Activated CD8-positive, alpha-beta memory T cell treated with anti-CD3 and anti-CD28 coated beads for 4 hours (primary cell): ENCODE measurements at places on chromosomes 2 and 18.

- DNase-seq = no peak
Measured at GRCh38 chr2:242040681-242041080, 171.2 kb downstream of the RTP5 start.

GRCh38 chr2:22719396-22719795 is 665.6 kb upstream of the KLHL29 start:
- no peak for DNase-seq

- no peak for DNase-seq
Measured at GRCh38 chr2:237711458-237712150, 84.2 kb downstream of the LRRFIP1 start.

DNA sequence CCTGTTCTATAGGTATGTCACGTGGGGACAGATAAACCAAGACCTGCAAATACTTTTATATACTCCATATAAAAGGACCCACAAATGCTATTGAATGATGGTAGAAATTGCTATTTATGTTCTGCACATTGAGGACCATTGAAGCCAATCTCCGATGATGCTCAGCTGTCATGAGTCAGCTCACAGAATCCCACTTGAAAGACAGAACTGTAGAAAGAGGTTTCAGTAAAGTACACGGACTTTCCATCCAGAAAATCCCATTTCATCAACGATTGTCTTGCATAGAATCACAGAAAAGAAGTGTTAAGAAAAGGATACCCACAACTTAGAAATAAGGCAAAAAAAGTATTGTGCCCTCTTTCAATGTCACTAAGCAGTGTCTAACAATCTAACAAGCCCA is 169.0 kb upstream of the COPS8 start:
- DNase-seq = no peak

- DNase-seq = no peak
Measured at GRCh38 chr18:73355121-73355520, 487.3 kb upstream of the NETO1 start.

DNA sequence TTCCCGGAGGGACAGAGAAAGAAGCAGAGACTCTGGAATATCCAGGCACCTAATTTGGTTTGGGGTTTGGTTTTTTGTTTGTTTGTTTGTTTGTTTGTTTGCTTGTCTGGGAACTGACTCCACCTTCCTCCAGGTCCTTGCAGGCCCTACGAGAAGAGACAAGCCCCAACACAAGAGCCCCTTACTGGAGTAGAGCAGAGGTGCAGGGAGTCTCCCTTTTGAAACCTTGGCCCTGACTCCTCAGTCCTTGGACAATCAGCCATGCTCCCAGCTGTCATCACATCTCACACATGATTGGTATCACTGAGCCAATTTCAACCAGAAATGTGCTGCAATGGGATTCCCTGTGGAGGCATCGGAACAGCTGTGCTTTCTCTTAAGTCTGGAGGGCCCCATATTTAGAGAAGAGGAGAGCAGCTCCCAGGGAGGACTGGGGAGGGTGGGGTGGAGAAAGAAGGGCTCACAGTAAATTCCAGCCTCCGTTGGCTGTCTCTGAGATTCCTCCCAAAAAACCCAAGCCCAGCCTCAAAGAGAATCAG is 279.9 kb upstream of the NCKAP5 start:
- DNase-seq = no peak

DNA sequence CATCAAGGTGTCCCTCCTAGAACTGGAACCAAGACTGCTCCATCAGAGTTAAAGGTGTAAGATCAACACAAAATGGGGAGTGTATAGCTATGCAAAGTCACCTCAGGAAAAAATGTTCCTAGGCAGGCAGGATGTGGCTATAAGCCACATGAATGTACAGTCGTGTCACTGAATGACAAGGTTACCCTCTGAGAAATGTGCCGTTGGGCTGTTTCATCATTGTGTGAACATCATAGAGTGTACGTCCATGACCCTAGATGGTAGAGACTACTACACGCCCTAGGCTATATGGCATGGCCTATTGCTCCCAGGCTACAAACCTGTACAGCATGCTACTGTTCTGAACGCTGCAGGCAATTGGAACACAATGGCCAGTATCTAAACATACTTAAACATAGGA is 24.5 kb downstream of the TYMS start:
- DNase-seq = no peak

DNA sequence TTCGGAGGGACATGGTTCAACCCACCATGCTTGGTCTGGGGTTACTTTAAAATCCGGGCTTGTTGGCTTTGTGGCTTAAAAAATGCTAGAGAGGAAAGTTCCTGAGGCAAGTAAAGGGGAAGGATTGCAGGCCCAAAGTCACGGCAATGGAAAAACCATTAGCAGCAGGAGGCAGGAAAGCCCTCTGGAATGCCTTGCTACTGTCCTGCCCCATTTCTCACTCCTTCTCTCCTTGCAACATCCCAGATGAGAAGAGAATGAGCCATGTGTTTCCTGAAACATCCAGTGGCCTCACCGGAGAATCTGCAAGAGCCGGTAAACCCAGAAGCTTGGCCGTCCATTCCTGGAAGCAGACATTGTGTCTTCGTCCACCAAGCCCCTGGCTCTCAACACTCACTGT is 97.4 kb upstream of the LCLAT1 start:
- no peak for DNase-seq

- DNase-seq = peak; percentile 11
Measured at GRCh38 chr2:206981739-206982340, 42.5 kb downstream of the CPO start.

DNA sequence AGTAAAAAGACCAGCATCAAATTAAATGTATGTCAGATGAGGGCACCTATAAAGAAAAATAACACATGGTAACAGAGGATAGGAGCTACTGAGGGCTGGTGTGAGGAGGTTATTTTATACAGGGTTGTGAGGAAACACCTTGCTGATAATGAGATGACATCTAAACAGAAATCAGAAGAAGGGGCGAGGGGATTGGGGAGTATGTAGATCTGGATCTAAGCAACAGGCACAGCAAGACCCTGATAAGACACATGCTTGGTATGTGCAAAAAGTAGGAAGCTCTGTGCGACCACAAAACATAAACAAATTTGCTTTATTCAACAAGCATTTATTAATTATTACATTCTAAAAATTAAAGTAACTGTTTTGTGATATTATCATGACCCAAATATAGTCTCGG is 295.4 kb downstream of the ZEB2 start:
- DNase-seq = no peak

- no peak for DNase-seq
Measured at GRCh38 chr2:59892398-59892797, 661.1 kb downstream of the BCL11A start.

- no peak for DNase-seq
Measured at GRCh38 chr2:144085016-144085415, 434.9 kb downstream of the ZEB2 start.

DNA sequence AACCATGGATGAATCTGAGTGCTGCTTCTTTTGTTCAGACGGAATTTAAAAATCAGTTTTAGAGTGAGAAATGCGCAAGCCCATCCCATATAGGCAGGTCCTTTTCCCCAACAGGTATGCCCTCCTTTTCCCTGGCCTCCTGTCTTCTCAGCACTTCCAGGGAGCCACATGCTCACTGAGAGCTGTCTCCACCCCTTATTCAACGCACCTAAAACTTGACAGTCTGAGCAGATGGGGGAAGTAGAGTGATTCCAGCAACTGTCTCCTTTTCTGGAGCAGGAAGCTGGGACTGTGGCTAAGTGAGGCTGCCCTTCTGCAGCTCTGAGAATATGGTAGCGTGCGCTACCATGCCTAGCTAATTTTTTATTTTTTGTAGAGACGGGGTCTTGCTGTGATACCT is 53.1 kb upstream of the NOSTRIN start:
- no peak for DNase-seq

DNA sequence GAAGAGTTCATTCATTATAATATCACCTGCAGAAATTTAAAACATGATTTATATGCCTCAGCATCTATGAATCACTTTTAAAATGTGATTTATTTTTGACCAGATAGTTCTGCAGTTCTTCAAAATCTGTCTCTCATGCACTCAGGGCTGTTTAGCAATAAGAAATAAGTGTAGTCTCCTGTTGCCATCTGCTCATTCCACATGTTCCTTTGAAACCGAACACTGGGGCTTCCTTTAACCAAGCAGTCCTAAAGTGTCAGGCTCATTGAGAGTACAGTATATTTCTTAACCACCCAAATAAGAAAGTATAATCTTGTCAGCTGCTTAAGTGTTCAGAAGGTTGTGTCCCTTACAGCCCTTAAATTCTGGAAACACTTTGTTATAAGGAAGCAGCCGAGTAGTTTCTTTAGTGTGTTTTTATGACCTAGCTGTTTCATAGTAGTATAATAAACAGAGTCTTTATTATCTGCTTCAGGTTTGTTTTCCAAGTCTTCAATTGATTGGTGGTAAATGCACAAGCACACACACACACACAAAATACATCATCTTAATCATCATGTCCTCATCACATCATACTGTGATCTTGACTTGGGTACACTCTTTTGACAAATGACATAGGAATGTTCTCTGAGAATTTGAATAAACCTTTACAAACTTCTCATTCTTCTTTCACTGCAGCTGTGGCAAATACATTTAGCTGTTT is 10.4 kb downstream of the WDR7 start:
- DNase-seq = no peak

DNA sequence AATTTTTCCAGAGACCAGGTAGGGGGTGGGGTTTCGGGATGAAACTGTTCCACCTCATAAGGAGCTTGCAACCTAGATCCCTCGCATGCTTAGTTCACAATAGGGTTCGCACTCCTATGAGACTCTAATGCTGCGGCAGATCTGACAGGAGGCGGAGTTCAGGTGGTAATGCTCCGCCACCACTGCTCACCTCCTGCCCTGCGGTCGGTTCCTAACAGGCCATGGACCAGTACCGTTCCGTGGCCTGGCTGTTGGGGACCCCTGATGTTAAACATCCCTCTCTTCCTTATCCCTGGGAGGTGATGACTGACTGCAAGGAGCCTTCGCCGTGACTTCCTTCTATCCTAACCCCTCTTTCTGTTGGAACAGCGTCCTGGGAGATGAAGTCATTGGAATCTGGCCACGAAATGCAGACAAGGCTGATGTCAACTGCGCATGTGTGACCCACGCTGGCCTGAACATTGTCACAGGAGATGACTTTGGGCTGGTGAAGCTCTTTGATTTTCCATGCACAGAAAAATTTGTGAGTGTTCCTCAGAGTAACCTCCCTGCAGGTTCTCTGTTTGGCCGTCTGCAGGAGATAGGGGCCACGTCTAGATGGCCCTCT is 82.4 kb downstream of the RTN4 start:
- DNase-seq = no peak

DNA sequence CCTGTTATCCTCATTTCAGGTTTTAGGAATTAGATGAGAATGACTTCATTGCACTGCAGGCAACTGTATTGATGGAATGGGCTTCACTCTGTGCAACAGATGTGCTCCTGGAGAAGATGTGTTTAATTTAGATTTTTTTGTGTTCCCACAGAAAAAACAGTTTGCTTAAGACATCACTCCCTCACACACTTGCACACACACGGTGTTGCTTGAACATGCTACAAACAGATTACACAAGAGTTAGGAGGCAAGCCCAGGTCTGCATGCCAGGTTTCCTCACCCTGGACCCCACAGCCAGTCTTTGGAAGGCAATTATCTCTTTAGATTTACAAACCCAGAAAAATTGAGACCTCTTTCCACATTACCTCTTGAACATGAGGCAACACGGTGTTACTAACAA is 93.7 kb upstream of the KLHL29 start:
- DNase-seq = no peak

- no peak for DNase-seq
Measured at GRCh38 chr2:200615247-200615646, 29.4 kb downstream of the AOX1 start.

DNA sequence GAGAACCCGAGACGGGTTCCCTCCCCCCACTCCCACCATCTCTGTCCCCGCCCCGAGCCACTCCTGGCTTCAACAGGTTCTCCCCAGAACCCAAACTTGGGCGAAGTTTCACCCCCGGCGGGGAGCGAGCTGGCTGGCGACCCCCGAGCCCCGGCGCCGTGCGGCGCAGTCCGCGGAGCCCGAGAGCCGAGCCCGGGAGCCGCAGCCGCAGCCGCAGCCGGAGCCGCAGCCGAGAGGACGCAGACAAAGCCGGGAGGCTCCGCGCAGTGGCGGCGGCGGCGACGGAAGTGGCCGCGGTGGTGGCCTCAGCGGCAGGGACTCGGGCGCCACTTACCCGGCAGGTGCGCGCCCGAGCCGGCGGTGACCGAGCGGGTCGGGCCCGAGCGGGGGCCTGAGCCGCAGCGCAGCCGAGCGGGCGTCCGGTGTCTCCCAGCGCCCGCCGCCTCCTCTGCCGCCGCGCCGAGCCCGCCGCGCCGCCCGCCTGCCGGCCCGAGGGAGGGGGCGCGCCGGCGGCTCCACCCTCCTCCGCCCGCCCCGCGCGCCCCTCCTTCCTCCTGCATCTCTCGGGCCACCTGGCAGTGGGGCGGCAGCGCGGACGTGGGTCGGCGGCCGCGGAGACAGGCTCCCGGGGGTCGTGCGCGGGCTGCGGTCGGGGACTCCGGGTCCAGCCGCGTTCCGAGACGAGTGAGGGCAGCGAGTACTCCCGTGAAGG is at the start of gene ECEL1:
Gene ECEL1, minus strand, starts transcription at position 450 of the 712 bp plus-strand sequence. CDS start 1,181 bp downstream, outside the sequence.
- DNase-seq = no peak

- DNase-seq = no peak
Measured at GRCh38 chr18:36697905-36698304, 130.9 kb downstream of the TPGS2 start.

DNA sequence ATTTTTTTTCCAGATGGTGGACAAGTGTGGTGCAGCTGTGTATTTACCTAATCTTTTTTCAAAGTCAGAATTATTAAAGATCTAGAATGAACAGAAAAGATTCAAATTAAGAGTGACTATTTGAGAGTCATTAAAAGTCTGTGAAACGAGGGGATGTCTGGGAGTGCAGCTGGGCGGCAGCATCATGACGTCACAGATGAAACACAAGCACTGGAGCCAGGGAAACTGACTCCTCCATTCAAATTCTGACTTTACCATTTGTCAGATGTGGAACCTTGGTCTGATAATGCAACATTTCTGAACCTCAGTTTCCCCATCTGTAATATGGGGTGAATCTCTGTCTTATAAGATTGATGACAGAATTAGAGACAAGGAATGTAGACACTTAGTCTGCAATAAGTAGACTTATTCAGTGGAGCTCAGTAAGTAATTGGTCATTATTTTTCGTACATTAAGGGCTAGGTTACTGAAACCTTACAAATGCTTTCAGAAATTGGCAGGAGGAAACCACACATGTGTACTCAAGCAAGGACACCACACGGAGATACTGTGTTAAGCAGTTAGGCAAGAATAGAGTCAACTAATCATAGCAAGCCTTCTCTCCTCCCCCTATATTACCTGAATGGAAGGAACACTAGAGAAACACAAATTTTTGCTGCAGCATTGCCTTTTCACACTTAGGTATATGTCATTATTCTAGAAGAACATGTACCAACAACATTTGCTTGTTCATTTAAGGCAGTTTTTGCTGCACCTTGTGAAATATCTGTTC is 27.8 kb upstream of the CXXC1 start:
- no peak for DNase-seq
